ENCODE measurements at places on chromosomes 7 and 10.

GRCh38 chr7:73985737-73986141 is 42.2 kb upstream of the ELN start:
- DNase-seq = no peak

DNA sequence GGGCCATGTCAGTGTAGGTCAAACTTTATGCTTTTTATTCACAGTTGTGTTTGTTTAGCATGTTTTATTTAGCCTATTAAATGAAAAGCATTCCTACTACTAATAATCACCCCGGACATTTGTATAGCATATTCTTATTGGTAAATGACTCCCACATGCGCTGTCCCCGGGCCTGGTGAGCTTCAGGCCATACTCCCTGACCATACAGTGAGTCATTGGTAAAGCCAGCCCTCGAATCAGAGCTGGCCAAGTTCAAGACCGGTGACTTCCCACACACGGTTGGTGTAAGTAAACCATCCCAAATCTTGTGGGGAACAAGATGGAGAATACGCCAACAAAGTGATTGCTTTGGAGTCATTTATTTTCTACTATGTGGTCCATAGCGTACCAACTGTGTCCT is 238.7 kb upstream of the TCF7L2 start:
- DNase-seq = no peak

- no peak for DNase-seq
These were observed 107.3 kb upstream of the SGCE start for GRCh38 chr7:94763268-94763667.

- DNase-seq = no peak
These were observed 141.2 kb downstream of the ADAM22 start for GRCh38 chr7:88075216-88075615.

DNA sequence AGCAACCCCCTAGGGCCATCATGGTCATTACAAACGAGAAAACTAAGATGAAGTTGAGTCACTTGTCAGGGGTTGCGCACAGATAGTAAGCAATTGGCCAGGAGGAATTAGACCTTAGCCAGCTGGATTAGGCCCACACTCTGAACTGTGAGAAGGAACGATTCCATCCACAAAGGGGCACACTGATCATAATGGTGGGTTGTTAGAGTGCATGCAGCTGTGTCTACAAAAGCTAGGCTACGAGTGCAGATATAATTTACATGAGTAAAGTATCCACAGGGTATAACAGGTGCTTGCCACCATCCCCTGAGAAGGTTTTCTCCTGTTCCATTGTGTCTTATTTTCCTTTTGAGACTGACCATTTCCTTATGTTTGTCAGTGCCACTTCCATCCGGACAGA is 16.6 kb upstream of the FAM170B start:
- DNase-seq = no peak
